ENCODE measurements at places on chromosomes 12 and 14.

GRCh38 chr12:2834581-2835491, at the start of gene NRIP2:
Gene NRIP2, minus strand, starts transcription at chr12:2835035. Its CDS starts 52 bp downstream, at chr12:2834983.
- no peak for DNase-seq

DNA sequence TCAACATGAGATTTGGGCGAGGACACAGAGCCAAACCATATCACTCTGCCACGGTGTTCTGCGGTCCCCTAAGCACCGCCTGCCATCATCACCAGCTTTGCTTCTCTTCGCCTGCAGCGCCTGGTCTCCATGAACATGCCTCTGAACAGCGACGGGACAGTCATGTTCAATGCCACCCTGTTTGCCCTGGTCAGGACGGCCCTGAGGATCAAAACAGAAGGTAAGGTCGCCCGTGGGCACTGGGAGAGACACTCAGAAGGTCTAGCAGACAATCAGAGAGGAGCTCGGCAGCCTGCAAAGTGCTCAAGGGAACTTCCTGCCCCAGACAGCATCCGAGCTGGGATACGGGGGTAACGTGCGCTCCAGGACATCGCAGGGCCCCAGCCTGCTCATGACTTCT, 126.0 kb upstream of the FKBP4 start:
- no peak for DNase-seq

- DNase-seq: no peak
Observed at GRCh38 chr12:95385246-95386035, 88.5 kb upstream of the METAP2 start.

DNA sequence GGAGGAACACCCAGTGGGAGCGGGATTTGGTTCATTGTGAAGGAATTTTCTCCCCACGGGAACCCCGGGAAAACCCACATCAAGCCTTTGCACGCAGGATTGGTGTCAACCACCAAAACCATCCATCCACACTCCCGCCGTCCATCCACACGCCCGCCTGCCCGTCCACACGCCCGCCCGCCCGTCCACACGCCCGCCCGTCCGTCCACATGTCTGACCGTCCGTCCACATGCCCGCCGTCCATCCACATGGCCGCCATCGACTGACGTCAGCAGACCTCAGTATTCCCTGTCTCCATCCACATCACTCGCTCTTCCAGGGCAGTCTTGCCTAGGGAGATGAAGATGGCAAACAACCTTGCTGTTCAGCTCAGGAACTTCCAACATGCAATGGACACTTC, 6.7 kb upstream of the GPR132 start:
- no peak for DNase-seq

DNA sequence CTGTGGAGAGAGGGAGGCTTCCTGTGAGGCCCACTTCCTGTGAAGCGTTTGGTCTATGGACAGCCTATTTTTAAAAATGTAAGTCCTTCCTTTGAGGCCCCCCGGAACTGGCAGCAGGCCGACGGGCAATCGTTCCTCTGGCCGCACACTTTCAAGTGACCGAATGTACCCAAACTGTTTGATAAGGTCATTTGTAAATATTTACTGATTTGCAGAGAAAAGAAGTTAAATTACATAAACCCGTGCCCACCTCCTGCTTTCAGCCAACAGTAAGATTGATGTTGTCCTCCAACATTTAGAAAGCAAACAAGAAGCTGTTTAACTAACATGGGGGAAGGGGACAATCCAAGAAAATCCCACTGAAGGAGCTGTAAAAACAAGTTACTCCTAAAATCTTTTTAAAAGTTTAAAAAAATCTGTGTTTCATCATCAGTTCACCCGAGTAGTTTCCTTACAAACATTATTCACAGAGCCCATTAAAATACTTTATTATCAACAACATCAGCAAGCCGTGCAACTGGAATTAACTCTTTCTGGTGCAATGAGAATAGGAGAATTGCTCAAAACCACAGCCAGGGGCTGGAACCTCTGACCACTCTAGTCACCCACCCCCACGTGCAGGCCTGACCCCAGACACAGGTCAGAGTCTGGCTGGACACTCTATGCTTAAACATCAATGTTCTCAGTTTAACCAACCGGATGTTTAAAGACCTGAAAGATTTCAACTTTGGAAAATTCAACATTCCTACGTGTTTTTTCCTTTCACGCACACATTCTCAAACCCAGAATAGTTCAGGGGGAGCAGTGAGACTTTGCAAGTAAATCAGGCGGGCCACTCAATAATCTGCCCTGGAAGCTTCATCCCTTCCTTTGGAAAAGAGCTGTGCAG, 65.3 kb downstream of the FOXN3 start:
- DNase-seq: no peak
